ENCODE measurements at places on chromosomes 3 and 15.

GRCh38 chr3:42094128-42094527 is 3.0 kb downstream of the TRAK1 start:
- DNase-seq: peak; percentile 17

- no peak for DNase-seq
These were observed 1.3 kb upstream of the PRR20G start for GRCh38 chr3:127288921-127289705.

DNA sequence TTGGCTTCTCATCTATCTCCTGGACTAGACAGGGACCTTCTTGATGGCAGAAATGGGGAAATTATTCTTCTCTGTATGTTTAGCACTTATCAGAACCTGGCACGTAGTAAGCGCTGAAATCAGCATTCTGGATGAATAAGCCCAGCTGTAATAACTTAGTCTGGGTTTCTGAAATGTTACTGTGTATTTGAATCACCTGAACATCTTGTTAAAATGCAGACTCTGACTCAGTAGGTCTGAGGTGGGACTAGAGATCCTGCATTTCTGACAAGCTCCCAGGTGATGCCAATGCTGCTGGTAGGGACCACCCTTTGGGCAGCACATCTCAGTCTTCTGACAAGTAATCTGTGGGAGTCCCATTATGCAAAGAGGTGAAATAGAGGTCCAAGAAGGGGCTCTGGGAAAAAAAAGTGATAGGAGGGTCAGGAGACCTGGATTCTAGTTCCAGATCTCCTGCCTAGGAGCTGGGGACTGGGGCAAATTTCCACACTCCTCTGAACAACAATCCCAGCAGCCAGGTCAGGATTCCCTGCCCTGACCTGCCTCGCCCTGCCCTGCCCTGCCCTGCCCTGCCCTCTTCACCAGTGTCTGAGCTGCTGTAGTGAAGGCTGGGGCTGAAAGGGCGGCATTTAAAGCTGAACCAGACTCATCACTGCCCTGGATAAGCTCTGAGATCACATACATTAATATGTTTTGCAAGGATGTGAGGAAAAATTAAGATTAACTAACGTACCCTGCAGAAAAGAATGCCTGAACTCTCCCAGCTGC is 17.2 kb upstream of the SLC6A11 start:
- DNase-seq: no peak

GRCh38 chr3:77726517-77726916 is 686.6 kb downstream of the ROBO2 start:
- DNase-seq: no peak

GRCh38 chr3:190169243-190169642 is 48.5 kb upstream of the P3H2 start:
- DNase-seq: no peak

DNA sequence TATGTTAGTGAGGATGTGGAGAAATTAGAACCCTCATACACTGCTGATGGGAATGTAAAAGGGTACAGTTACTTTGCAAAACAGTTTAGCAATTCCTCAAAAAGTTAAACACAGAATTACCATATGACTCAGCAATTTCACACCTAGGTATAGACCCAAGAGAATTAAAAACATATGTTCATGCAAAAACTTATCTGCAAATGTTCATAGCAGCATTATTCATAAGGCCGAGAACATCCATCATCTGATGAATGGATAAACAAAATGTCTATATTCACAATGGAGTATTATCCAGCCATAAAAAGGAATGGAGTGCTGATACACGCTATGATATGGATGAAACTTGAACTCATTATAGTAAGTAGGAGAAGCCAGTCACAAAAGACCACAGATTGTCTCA is 10.3 kb downstream of the SEC13 start:
- no peak for DNase-seq

GRCh38 chr15:75451674-75452363 is at the start of gene SIN3A:
SIN3A (minus strand) TSS chr15:75451690; CDS start chr15:75430375, 21,315 bp downstream.
- peak; percentile 100 for DNase-seq

DNA sequence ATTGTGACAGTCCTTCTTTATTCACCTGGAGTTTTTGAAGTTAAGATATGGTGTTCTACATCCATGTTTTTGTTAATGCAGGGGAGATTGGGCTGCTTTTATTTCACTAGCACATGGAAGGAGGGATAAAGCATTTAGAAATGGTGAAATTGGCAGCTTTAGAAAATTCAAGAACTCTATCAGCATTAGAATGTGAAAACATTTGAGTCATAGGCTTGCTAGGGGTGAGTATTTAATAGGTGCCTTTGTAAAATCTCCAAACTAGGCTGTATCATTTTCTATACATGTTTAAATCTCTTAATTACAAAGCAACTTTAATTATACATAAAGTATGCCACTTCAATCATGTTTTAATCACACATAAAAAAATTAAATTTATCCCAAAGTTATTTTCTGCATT is 12.9 kb downstream of the NLGN1 start:
- DNase-seq: no peak

DNA sequence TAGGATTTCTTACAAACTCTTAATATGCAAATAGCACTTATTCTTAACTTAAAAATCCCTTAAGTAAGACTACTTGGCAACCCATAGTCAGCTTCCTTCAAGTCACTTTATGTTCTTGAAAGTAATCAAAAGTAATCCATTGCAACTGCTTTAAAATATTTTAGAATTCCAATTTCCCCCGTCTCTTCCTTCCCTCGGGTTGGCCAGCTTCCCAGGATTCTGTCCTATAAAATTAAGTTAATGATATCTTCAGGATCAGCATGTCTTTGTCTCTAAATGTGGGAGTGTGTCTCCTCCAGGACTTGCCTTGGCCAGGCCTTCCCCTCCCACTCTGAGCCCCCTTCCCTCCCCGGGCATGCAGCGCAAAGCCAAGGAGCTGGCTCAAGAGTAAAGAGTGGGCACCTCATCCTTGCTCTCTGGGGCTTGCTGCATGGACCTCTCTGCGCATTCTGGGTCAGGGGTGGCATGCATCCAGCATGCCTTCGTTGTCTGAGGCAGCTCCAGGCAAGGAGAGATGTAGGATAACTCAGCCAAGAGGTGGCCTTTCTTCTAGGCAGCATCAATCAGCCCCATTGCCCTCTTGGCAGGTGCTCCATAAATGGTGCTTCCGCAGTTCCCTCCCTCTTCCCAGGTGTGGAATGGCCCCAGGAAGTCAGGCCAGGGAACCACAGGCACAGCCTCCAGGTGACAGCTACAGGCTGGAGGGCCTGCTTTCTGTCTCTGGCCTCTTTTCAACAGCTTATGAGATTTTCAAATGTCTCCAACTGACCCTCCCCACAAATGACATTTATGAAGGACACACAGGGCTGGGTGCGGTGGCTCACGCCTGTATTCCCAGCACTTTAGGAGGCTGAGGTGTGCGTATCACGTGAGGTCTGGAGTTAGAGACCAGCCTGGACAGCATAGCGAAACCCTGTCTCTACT is 108.7 kb upstream of the ALDH1A3 start:
- DNase-seq: no peak

DNA sequence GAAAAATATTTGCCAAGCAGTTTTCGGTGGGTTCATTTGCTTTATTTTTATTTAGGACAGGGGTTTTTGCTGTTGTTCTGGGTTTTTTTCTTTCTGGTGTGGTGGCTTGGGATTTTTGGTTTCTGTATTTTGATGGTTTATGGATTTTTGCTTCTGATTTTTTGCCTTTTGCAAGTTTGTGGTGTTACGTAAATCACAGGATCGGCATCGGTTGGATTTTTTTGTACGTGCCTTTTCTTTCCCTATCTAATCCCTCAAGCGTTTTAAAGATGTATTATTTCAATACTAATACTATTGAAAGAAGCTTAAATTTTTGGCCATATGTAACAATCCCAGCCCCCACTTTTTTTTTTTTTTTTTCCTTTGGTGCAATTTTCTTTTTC is 782 bp upstream of the BCL6 start:
- DNase-seq: no peak

Data from stimulated activated CD4-positive, alpha-beta T cell treated with anti-CD3 and anti-CD28 coated beads, Interleukin-15, amount 100 ng/mL, for 24 hours (primary cell).